ENCODE measurements at places on chromosomes 4 and X.

GRCh38 chrX:16589826-16590225 is 60.1 kb upstream of the S100G start:
- no peak for DNase-seq

DNA sequence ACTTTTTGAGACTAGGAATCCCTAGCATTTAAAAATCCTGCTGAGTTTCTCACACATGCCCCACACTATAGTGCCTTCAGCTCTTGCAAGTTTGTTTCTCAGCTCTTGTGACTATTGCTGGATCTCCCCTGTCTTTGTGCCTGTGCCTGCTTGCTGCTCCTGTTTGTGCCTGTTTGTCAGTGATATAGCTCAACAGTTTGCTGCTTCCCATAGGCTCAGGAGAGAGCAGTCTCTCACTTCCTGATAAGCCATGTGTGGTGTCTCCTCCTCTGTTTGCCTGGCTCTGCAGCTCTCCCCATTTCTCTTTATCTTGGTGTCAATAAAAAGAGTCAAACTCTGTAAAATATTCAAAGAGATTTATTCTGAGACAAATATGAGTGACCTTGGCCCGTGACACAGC is 259.8 kb upstream of the CLNK start:
- DNase-seq, result no peak

DNA sequence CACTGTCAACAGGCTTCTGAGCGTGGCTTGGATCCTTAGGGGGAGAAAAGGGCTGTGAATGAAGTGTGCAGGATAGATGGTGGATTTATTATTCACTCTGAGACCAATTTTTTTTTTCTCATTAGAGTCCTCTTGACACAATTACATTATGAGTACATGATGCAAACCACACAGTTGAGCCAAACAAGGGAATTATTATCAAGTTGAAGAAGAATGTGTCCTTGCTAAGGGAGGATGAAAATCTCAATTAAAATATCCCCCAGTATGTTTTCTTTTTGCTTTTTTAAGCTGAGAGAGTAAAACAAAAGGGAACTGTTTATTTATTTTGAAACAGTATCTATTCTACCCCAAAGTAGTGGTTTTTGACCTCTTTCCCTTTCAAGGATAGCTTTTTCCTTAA is 40.4 kb downstream of the RPS3A start:
- no peak for DNase-seq

DNA sequence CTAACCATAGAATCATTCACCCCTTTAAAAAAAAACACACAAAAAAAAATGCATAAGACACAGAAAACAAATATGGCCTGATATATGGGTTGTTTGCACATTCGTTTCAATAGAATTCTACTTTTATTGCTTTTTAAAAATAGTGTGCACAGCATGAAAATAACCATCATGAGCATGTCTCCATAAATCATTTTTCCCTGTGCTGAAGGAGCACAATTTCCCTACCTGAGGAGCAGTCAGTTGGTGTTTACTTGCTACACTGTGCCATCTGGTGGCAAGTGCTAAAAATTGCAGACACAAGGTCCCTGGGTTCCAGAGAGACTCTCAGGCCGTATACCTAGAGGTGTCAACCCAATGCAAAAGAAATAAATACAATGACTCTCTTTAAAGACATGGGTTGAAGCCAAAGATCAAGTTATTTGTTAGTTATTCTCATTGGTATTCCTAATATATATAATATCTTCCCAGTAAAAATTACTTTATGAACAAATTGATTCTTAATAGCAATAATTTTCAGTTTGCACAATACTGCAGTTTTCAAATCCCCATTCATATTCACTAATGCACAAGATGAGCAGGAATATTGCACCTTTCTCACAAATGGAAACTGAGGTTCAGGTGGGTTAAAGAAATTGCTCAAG is 551.4 kb downstream of the IQCM start:
- no peak for DNase-seq

- no peak for DNase-seq
Observed at GRCh38 chrX:43615660-43616059, 40.4 kb upstream of the MAOA start.

DNA sequence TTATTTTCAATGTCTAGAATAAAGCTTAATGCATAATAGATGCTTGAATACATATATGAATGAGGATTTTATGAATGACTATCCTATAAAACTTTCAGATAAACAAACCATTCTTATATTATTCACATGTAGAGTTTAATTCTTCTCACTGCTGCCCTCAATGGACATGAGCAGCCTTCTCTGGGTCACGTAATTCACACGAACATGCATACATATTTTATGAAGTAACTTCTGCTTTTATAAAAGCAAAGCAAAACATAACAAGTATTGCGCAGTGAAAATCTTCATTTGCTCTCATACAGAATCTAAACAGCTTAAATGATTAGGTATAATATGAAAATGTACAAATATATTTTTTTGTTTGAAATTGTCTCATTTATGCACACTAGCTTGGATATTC is 116.7 kb downstream of the TMA16 start:
- DNase-seq, result no peak

DNA sequence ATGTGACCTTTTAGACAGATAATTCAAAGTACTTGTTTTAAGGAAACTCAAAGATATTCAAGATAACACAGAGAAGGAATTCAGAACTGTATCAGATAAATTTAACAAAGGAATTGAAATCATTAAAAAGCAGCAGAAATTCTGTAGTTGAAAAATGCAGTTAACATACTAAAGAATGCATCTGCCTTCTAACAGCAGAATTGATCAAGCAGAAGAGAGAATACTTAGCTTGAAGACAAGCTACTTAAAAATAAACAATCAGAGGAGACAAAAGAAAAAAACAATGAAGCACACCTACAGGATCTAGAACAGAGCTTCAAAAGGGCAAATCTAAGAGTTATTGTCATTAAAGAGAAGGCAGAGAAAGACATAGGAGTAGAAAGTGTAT is 123.0 kb upstream of the TET2 start:
- DNase-seq, result no peak

DNA sequence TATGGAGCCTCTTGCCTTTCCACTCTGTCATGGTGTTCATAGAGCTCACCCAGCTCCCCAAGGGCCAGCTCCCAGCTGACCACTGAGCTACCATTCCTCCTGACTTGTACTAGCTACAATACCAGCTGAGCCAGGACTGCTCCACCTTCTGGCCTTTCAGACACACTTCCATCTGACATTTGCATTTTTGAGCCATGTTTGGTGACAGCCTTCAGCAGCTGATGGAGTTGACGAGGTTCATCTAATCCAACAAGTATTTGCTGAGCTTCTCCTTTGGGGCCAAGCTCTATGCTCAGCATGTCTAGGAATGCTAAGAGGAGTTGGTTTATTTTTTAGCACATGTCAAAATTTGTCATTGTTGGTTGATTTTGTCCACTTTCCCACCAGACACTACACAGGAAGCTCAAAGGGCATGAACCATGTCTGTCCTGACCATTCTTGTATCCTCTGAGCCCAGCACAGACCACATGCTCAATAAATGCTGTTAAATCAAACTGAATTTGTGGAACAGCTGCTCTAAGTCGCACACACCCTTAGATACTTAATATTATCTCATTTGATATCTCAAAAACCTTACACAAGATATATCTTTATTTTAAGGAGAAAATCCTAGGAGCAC is 142.6 kb upstream of the PPARGC1A start:
- no peak for DNase-seq

- DNase-seq, result no peak
Observed at GRCh38 chrX:118644378-118644777, 83.0 kb upstream of the IL13RA1 start.

GRCh38 chr4:169707958-169708643 is 49.6 kb downstream of the HPF1 start:
- no peak for DNase-seq

DNA sequence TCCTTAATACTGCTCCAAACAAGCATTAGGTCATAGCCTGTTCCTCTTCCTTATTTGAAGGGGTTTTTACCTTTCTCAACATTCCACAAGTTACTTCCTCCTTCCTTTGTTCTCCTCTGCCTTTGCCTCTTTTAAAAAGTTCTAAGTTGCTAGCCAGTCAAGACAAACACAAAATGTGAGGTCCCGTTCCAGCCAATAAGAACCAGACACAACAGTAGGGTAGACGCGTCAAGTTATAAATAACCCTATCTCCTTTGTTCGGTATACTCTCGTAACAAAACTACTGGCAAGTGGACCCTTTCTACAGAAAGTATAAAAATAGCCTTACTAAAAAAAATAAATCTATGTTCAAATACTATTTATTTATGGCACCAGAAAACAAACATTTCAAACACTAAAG is 6.3 kb upstream of the ACE2 start:
- no peak for DNase-seq

DNA sequence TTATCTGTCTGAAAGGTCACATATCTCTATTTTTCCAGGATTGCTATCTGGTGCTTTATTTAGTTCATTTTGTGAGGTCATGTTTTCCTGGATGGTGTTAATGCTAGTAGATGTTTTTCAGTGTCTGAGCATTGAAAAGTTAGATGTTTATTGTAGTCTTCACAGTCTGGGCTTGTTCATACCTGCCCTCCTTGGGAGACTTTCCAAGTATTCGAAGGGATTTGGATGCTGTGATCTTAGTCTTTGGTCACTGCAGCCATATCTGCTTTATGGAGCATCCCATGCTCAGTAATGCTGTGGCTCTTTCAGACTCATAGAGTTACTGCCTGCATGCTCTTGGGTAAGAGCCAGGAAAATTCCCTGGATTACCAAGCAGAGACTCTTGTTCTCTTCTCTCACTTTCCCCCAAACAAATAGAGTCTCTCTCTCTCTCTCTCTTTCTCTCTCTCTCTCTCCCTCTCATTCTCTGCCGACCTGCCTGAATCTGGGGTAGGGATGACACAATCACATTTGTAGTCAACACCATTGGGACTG is 130.0 kb downstream of the AR start:
- DNase-seq, result no peak

DNA sequence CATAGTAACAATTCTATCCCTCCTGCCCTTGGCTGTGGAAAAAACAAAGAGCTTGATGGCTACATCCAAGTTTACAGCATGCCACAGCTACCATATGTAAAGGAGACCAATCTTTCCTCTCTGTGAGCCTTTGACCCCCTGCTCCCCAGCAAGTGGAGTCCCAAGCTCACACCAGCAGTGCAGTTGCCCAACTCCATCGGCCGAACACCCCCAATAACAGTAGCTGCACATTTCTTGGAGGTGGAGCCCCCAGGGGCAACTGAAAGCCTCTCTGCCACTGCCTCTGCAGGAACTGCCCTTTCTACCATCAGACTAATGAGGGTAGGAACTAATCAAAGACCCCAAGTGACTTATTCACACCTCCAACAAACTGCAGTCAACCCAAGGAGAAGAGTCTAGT is 81.0 kb upstream of the TCEAL2 start:
- no peak for DNase-seq

- DNase-seq, result no peak
Observed at GRCh38 chrX:108736509-108737479, at the start of gene IRS4. IRS4 (minus strand) TSS chrX:108736563.

- no peak for DNase-seq
Observed at GRCh38 chrX:124239324-124239723, 93.1 kb upstream of the TEX13D start.

DNA sequence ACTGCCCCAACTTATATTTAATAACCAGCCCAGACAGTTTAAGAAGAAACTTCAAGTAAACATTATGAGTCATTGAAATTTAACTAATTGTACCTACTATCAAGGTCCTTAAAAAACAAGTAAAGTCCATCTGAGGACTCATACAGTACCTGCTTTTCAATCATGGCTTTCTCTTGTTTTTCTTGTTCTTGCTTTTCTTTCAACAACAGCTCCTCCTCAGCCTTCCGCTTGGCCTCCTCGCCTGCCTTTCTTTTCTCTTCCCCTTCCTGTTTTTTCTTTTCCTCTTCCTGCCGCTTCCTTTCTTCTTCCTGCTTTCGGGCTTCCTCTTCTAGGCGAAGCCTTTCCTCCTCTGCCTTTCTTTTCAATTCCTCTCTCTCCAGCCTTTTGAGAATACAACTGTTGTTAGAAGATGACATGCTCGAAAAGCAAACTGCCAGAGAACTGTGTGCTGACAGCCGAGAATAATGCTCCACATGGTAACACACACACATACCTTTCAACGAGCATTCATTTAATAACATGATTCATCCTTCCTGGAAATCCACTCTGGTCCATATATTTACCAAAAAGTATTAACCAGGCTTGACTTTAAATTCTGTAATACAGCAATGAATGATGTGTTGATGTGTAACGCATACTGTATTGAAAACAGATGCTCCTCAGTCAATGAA is 25.2 kb upstream of the BCLAF3 start:
- DNase-seq, result no peak

GRCh38 chr4:80840396-80840795 is 190.1 kb upstream of the BMP3 start:
- no peak for DNase-seq

DNA sequence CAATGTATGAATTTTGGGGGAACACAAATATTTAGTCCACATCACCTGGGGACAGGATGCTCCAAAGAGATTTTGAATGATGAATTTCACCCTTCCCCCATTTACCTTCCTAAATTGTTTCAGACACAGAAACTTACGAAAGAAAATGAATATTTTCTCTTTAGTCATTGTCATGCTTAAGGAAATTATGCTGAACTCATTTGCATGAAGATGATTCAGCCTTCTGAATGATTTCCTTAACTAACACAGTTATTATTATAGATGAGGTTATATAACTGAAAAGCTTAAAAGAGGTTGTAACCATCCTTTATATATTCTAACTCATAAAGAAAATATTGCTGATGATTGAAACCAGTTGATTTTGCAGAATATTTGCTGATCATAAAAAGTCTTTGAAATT is 61.1 kb downstream of the KCNIP4 start:
- no peak for DNase-seq

- DNase-seq, result no peak
Observed at GRCh38 chr4:8506373-8507195, 66.0 kb downstream of the TRMT44 start.

GRCh38 chrX:17021851-17022604 is 75.6 kb downstream of the REPS2 start:
- DNase-seq, result no peak

DNA sequence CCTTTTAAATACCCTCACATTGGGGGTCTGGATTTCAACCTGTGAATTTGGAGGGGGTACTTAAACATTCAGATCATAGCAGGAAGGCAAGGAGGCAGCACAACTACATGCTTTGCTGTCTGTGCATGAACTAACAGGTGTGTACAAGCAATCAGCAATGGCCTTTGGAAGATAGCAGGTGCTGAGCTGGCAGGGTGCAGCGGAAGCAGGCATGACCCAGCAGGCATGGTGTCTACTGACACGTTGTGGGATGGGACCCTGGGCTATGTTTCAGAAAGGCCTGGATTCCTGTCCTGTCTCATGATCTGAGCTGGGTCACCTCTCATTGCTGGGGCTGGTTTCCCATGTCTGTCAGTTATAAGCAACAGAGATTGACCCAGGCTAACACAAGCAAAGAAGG is 13.9 kb downstream of the PPP2R2C start:
- DNase-seq, result no peak

- peak; percentile 52 for DNase-seq
Observed at GRCh38 chr4:985123-985830, 1.6 kb upstream of the IDUA start.

- DNase-seq, result no peak
Observed at GRCh38 chr4:56106180-56107147, 157.7 kb downstream of the CEP135 start.

Data from stimulated activated CD8-positive, alpha-beta memory T cell treated with anti-CD3 and anti-CD28 coated beads, Interleukin-12 subunit alpha, Interleukin-12 subunit beta, amount 100 ng/mL, for 4 hours (primary cell).